Liver (tissue), 10 donors: ENCODE measurements at places on chromosomes 7 and 10. TPM values are rescaled to one million over a fixed set of nuclear protein-coding genes. Genes with fewer than 3 reads are reported as not detected.
A peak's percentile ranks its signal among the peaks of the same experiment; 100 is the strongest.

- no peak for DNase-seq
- no peaks in the 10 kb centered on the region for H3K36me3 ChIP-seq
- no peak overlapping the region for H3K27ac ChIP-seq
- H3K4me1 ChIP-seq = peaks cover 18% of the 10 kb centered on the region
Observed at GRCh38 chr10:94210440-94211168, 152.1 kb downstream of the NOC3L start.

DNA sequence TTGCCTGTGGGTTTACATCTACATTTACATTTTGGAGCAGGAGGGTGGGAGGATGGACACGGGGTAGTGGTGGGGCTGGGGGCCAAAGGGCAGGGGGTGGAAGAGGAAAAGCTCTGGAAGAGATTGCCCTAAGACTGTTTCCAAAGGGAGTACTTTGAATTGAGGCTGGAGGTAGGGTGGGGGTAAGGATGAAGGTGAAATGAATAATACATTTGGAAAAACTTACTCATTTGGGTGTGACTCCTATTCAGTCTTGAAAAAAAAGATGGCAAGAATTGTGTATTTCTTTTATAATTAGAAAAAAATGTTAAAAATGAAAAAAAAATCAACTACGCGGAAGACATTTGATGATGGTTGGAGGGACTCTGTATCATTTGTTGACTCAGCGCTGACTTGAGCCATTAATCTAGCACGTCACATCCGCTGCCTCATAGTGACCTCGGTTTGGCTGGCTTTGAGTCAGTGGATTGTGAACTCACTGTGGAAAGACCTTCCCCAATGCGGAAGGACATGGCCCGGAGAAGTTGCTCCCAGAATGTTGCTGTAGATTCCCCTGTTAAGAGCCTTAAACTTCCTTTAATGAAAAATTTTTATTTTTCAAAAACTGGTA lies 2.8 kb downstream of the FAM180A start:
- H3K36me3 ChIP-seq = no peaks in the 10 kb centered on the region
- H3K4me3 ChIP-seq = no peak overlapping the region
- H3K27ac ChIP-seq = peak overlapping the region; percentile 70
- H3K27me3 ChIP-seq = no peaks in the 10 kb centered on the region
- no peaks in the 10 kb centered on the region for H3K4me1 ChIP-seq

DNA sequence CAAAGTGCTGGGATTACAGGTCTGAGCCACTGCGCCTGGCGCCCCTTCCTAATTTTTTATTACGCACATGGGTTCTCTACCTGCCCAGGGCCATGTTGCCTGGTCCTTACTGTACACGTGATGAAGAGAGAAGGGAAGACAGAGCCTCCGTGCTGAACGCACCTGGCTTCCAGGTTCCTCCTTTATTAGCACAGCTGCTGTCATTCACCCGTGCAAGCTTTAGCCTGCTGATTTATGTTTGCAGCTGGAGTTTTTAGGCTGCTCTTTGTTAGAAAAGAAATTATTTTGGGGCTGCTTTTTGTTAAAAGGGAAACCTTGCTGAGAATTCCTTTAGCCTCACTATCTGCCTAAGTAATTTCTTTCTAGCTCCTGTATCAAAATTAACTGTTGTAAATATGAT lies 417.0 kb downstream of the CALN1 start:
- no peak overlapping the region for H3K4me3 ChIP-seq
- H3K27ac ChIP-seq = no peak overlapping the region
- H3K36me3 ChIP-seq = no peaks in the 10 kb centered on the region
- no peak for DNase-seq

DNA sequence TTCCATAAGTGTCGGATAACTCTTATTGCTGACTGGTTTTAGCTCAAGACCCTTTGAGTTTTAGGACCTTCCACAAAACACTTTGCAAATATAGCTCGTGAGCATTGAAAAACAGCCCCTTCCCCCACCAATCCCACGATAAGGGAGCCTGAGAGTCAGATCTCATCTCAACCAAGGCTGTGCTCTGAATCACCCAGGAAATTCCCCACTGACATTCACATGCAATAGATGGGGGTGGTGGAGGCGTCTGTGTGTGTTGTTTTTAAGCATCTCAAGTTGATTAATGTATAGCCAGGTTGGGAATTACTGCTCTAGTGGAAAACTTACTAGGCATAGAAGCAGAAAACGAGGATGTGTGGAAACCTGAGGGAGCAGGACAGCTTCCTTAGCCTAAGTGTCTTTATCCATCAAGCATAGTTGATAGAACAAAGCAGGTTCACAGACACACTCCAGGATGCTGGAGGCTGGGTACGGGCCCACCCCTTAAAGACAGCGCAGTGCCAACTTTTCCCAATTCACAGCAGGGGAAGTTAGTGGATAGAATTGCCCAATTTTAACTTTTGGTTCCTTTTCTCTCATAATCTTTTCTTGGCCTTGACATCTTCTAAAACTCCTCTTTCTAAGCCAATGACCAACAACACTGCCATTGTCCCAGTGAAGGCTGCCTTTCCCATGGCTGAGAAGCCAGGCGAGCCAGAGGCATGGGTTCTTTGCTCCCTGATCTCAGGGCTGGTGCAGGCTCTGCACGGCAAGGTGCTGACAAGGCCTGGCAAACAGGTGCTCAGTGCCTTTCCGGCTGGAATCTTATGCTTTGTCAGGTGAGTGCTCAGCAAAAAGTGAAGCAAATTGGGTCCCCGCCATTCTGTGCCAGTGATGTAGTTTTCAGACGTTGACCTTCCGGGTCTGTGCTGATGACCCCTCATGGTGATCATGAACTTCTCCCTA lies 98.5 kb upstream of the INSIG1 start:
- H3K4me1 ChIP-seq = no peaks in the 10 kb centered on the region
- H3K4me3 ChIP-seq = no peak overlapping the region
- H3K27ac ChIP-seq = no peak overlapping the region
- H3K36me3 ChIP-seq = no peaks in the 10 kb centered on the region
- DNase-seq = no peak

GRCh38 chr10:79128241-79128922 lies 59.6 kb downstream of the ZMIZ1 start:
- H3K27me3 ChIP-seq = no peaks in the 10 kb centered on the region
- no peak for DNase-seq
- H3K4me3 ChIP-seq = no peak overlapping the region
- H3K4me1 ChIP-seq = peaks cover 36% of the 10 kb centered on the region
- H3K27ac ChIP-seq = no peak overlapping the region
- H3K36me3 ChIP-seq = no peaks in the 10 kb centered on the region

Gene RNF32
- total RNA-seq = 0.59 TPM

Gene TRPV5
- total RNA-seq = under 0.01 TPM
